Large intestine (tissue), 12 donors: ENCODE measurements at places on chromosomes 7 and 10.

GRCh38 chr10:3077940-3078630, 10.7 kb downstream of the PFKP start:
- H3K4me3 ChIP-seq: no peak overlapping the region
- peak; percentile 56 for DNase-seq
- H3K36me3 ChIP-seq: no peaks in the 10 kb centered on the region
- peak overlapping the region; percentile 72 for H3K27ac ChIP-seq
- no peaks in the 10 kb centered on the region for H3K27me3 ChIP-seq

- peaks cover 27% of the 10 kb centered on the region for H3K27me3 ChIP-seq
- no peaks in the 10 kb centered on the region for H3K4me1 ChIP-seq
- no peak for DNase-seq
- H3K36me3 ChIP-seq: no peaks in the 10 kb centered on the region
- no peak overlapping the region for H3K27ac ChIP-seq
These were observed 64.8 kb upstream of the LOXL4 start for GRCh38 chr10:98332623-98333269.

GRCh38 chr7:156612930-156613329, 27.6 kb upstream of the RNF32 start:
- no peaks in the 10 kb centered on the region for H3K27me3 ChIP-seq
- no peak overlapping the region for H3K27ac ChIP-seq
- H3K4me3 ChIP-seq: no peak overlapping the region
- no peak for DNase-seq
- no peaks in the 10 kb centered on the region for H3K36me3 ChIP-seq
- peaks cover 78% of the 10 kb centered on the region for H3K4me1 ChIP-seq

GRCh38 chr7:141013345-141013715, 1.4 kb downstream of the MRPS33 start:
- H3K36me3 ChIP-seq: peaks cover 11% of the 10 kb centered on the region
- peaks cover 2% of the 10 kb centered on the region for H3K27me3 ChIP-seq
- H3K4me3 ChIP-seq: no peak overlapping the region
- no peak for DNase-seq

DNA sequence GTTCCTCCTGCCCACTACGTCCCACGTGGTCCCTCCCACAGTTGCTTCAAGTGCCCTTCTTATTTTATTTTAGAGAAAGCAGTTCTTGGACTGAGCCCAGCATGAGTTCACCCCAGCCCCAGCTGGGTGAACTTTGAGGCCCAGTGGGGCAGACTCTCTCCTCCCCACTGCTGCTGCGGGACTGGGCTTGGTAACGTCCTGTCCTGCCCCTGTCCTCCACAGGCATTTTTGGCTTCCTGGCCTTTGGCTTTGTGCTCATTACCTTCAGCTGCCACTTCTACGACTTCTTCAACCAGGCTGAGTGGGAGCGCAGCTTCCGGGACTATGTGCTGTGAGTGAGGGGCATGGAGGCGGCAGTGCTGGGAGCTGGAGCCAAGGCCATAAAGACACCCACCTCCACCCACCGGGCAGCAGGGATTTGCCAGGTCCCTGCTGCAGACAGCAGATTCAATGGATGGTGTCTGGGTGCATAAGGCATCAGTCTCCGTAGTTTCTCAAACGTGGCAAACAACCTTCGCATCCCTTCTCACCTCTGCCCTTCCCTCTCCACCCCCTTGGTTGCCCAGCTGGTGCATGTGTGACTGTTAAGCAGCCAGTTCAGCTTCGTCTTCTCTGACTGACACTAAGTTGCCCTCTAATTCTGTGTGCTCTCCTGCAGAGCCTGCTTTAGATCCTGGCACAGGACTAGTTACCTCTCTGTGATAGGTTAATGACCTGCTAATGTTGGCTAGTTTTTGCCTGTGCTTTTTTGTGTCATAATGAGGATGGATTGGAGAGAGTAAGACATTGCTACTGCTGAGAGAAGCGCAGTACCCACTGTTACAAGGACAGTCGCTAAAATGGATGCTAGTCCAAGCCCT, 15.5 kb upstream of the AHCYL2 start:
- H3K27me3 ChIP-seq: no peaks in the 10 kb centered on the region
- DNase-seq: no peak
- H3K4me3 ChIP-seq: no peak overlapping the region
- H3K4me1 ChIP-seq: no peaks in the 10 kb centered on the region
- no peak overlapping the region for H3K27ac ChIP-seq

GRCh38 chr7:123979876-123980275, 53.0 kb downstream of the TMEM229A start:
- DNase-seq: no peak
- H3K36me3 ChIP-seq: no peaks in the 10 kb centered on the region
- no peaks in the 10 kb centered on the region for H3K4me1 ChIP-seq
- no peak overlapping the region for H3K27ac ChIP-seq
- no peak overlapping the region for H3K4me3 ChIP-seq

- no peak for DNase-seq
- H3K27me3 ChIP-seq: no peaks in the 10 kb centered on the region
- no peaks in the 10 kb centered on the region for H3K4me1 ChIP-seq
- H3K27ac ChIP-seq: no peak overlapping the region
- H3K4me3 ChIP-seq: no peak overlapping the region
These were observed 274.2 kb downstream of the BAMBI start for GRCh38 chr10:28951484-28951883.
